Right cardiac atrium (tissue), 5 donors: ENCODE measurements at places on chromosomes 2 and 18. TPM values are rescaled to one million over a fixed set of nuclear protein-coding genes. Genes with fewer than 3 reads are reported as not detected.

TMEM182 gene
- 92.7 TPM for polyA plus RNA-seq

SERPINB4 gene
- not detected for polyA plus RNA-seq

MGAT4A gene
- 5.2 TPM for polyA plus RNA-seq

GREB1L gene
- polyA plus RNA-seq, result 7.4 TPM

TRIM43 gene
- not detected for polyA plus RNA-seq

CXCR1 gene
- polyA plus RNA-seq, result 0.09 TPM

TNFAIP6 gene
- 3.1 TPM for polyA plus RNA-seq

USP14 gene
- polyA plus RNA-seq, result 27.0 TPM

ARHGEF4 gene
- polyA plus RNA-seq, result 2.8 TPM

LOXHD1 gene
- polyA plus RNA-seq, result 0.34 TPM

CCDC150 gene
- polyA plus RNA-seq, result 0.38 TPM

PFN4 gene
- polyA plus RNA-seq, result 2.8 TPM
